ENCODE measurements at places on chromosomes 3 and 15.

- no peak for DNase-seq
Observed at GRCh38 chr15:97446138-97446537, 514.4 kb upstream of the ARRDC4 start.

GRCh38 chr3:68866157-68866556, 66.2 kb downstream of the TAFA4 start:
- no peak for DNase-seq

GRCh38 chr15:45391746-45392583, 13.6 kb upstream of the GATM start:
- DNase-seq, result no peak

GRCh38 chr15:29092376-29093064, 177.1 kb downstream of the NSMCE3 start:
- no peak for DNase-seq

- DNase-seq, result no peak
Observed at GRCh38 chr3:49454898-49455681, 15.0 kb upstream of the DAG1 start.

DNA sequence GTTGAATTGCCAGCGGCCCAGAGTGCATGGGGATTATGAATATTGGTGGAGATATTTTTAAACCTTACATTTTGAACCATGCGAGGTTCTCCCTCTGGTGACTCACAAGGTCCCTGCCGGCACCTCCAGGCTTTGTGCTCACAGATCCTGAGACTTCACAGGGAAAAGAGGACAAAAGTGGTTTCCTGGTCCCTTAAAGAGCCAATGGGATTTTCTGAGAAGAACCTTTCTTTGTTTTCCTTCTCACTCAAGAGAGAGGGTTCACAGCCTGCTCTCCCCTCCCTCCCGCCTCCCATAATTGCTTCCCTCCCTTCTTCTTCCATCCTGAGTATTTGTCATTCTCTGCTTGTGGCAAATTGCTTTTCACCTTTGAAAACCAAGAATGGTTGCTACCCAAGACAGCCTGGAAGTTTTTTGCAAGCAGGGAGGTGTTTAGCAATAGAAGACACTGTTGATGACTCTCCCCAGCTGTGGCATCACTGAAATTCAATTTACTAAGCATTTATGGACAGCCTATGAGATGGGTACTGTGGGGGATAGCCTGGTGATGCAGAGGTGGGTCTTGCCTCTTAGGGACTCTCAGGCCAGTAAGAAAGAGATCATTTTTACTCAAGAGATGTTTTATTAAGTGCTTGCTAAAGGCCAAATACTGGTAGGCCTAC, 76.6 kb downstream of the CPN2 start:
- no peak for DNase-seq

DNA sequence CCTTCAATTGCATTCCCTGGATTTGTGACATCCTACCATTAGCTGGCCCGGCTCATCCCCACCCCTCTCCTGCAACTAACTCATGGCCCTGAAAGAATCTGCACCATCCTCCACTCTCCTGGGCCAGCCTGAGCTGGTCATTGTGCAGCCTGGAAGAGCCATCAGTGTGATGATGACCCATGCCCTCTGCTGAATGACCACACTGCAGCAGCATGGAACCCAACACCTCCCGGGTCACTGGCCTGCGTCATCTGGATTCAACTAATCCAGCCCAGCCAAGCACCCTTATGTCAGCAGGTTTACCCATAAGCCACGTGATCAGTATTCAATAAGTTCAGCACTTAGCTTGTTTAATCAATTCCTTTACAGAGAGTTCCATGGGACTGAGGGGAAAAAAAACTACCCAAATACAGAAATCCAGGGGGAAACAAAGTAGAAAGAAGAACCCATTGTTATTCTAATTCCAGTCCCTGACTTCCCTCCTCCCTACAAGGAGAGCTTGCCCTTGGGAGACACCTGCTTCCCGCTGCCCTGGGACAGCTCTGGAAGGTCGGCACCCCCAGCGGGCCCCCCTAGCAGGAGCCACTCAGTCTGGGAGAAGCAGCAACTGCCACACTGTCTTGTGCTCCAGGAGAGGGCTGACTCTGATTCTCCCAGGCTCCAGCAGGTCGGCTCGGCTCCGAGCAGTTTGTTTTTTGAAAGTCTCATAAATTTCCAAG, 309.1 kb upstream of the TLE3 start:
- no peak for DNase-seq

DNA sequence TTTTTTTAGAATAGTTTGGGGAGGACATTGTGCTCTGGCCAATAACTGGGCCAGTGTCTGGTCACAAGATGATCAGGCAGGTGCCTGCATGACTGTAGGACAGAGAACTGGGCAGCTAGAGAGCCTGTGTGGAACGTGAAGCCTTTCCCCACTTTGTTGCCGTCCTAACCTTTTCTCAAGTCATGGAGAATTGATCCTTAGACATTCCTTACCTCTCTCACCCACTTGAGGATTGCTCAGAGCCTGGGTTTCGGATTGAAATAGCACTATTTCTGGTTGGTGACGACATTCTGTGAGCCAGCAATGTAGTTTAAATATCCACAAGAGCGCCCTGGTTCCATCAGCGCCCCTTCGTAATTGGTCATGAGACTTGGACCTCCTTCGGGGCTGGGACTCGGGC, 138.4 kb downstream of the IGF1R start:
- DNase-seq, result no peak

DNA sequence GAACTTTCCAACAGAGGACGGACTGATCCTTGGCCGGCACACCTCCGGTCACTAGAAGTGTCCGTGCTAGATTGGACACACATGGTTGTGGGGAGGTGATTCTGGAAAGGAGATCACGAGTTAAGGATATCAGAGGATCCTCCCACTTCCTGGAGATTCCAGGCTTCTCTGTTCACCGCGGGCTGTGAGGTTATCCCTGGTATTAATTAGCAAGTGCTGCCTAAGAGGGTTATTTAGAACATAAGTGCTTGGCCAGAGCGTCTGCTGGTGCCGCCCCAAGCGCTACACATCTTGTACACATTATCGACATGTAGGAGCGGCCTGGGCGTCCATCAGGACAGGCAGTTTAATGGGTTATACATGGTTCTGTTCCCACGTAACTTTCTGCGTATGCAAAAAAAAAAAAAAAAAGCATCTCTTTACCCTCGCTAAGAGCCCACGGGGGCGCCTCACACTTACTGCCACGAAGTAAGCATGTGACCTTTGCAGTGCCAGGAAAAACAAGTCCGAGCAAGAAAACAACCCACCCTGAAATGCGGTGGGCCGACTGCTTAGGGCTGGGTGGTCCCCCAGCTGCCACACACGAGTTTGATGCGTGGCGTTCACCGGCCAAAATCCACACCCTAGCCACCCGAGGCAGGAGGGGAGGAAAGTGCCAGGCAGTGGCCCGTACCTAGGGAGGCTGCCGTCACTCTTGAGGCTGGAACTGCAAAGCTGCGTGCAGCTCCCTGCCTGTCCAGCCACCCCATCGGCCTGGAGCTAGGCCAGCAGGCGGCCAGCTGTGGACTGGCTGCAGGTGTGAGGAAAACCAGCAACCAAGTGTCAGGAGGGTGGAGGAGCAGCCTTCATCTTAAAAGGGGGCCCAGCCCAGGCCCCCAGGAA, 78.0 kb downstream of the CPN2 start:
- no peak for DNase-seq
